ENCODE measurements at places on chromosomes 3 and 15. TPM values are rescaled to one million over a fixed set of nuclear protein-coding genes. Genes with fewer than 3 reads are reported as not detected.

DNA sequence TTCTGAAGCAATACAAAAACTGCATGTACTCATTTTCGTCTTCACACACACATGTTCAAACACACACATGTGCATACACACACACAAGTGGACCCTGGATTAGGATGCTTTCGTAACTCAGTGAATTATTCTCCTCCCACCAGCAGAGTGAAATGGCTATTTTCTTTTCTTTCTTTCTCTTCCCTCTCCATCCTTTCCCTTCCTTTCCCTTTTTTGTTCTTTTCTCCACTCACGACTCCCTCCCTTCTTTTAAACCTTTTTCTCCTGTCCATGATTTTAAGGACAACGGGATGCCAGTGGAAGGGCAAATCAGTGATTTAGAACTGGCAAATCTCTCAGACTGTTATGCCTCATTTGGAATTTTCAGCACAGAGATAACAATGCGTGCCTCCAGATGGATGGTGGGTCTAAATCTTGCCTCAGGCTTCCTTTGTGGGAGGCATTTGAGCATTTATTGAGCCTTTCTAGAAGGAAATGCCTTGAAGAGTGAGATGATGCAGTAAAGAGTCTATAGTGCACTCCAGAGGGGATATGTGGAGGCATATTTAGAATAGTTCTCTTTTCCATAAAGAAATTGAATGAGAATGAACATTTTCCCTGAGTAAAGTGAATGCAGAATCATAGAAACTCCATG is 130.4 kb upstream of the SLC7A14 start:
- H3K4me1 ChIP-seq, result peaks cover 28% of the 10 kb centered on the region
- DNase-seq, result no peak
- H3K27ac ChIP-seq, result no peak overlapping the region
- H3K4me3 ChIP-seq, result no peak overlapping the region
- no peaks in the 10 kb centered on the region for H3K36me3 ChIP-seq

The SUSD5 gene
- 2.3 TPM for total RNA-seq

DNA sequence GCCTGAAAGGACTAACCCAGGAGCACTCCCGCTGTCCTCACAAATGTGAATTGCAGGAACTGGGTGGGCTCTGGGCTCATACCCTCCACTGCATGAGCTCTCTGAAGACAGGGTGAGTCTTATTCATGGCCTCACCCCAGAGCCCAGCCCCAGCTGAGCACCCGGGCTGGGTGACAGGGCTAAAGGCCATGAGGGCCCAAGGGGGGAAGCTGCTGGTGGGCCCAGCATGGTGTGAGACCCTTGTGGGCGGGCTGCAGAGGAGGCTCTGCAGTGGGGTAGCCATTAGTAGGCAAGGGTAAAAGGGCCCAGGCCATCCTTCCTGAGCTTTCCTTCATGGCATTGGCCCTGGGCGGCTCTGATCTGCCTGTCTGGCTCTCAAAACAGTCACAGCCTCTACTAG is 30.3 kb downstream of the SRPRB start:
- H3K4me3 ChIP-seq, result no peak overlapping the region
- no peak for DNase-seq
- no peaks in the 10 kb centered on the region for H3K36me3 ChIP-seq
- no peak overlapping the region for H3K27ac ChIP-seq
- H3K4me1 ChIP-seq, result no peaks in the 10 kb centered on the region

DNA sequence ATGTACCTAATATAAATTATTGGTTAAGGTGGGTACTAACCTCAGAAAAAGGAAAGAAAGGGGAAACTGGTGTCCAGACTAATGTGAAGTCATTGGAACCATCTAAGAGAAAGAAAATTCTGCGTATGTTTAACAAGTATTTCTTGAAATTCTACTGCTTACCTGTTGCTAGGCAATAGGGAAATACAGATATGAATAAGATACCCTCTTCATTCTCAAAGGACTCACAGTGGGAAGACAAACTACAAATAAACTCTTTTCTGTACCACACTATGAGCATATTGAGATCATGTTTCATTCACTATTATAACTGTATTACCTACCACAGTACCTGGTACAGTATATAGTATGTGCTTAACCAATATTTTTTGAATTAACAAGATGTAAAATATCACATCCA is 140.5 kb upstream of the MLF1 start:
- no peak overlapping the region for H3K4me3 ChIP-seq
- H3K27ac ChIP-seq, result no peak overlapping the region
- H3K4me1 ChIP-seq, result no peaks in the 10 kb centered on the region
- no peaks in the 10 kb centered on the region for H3K36me3 ChIP-seq

GRCh38 chr15:29311696-29312095 is 42.1 kb upstream of the NSMCE3 start:
- no peak overlapping the region for H3K27ac ChIP-seq
- no peaks in the 10 kb centered on the region for H3K36me3 ChIP-seq
- H3K4me1 ChIP-seq, result no peaks in the 10 kb centered on the region
- no peak overlapping the region for H3K4me3 ChIP-seq

- H3K4me1 ChIP-seq, result no peaks in the 10 kb centered on the region
- DNase-seq, result peak; percentile 90
- no peaks in the 10 kb centered on the region for H3K27me3 ChIP-seq
These were observed 120.3 kb downstream of the LRRK1 start for GRCh38 chr15:101039461-101039860.

The CHDH gene
- 0.77 TPM for total RNA-seq

- no peaks in the 10 kb centered on the region for H3K4me1 ChIP-seq
- no peak for DNase-seq
- no peaks in the 10 kb centered on the region for H3K27me3 ChIP-seq
- H3K27ac ChIP-seq, result no peak overlapping the region
- H3K4me3 ChIP-seq, result no peak overlapping the region
These were observed 9.0 kb upstream of the UACA start for GRCh38 chr15:70772402-70772801.

The DHX36 gene
- total RNA-seq, result 39.8 TPM

GRCh38 chr3:13135811-13136321 is 62.6 kb upstream of the IQSEC1 start:
- no peaks in the 10 kb centered on the region for H3K27me3 ChIP-seq
- H3K4me3 ChIP-seq, result no peak overlapping the region
- no peak for DNase-seq
- H3K36me3 ChIP-seq, result no peaks in the 10 kb centered on the region
- H3K4me1 ChIP-seq, result no peaks in the 10 kb centered on the region
- H3K27ac ChIP-seq, result no peak overlapping the region

GRCh38 chr3:54427941-54428871 is 305.9 kb downstream of the CACNA2D3 start:
- no peak overlapping the region for H3K4me3 ChIP-seq
- no peaks in the 10 kb centered on the region for H3K36me3 ChIP-seq
- no peaks in the 10 kb centered on the region for H3K27me3 ChIP-seq
- H3K4me1 ChIP-seq, result peaks cover 2% of the 10 kb centered on the region
- peak; percentile 78 for DNase-seq

The UBAP1L gene
- 0.99 TPM for total RNA-seq

DNA sequence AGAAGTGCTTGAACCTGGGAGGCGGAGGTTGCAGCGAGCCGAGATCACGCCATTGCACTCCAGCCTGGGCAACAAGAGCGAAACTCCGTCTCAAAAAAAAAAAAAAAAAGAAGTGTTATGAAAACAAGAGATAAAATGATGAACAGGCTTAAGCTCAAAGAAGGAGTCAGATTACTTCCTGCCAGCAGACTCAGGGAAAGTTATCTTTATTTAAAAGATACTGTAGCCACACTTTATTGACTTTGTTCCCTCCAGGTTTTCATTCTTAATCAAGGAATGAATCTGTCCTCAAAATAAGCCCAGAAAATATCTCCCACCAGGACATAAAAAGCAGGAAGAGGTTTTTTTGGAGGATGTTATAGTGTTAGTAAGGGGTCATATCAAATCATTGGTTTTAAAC is 176.5 kb upstream of the KCNMB2 start:
- DNase-seq, result peak; percentile 9
- no peaks in the 10 kb centered on the region for H3K4me1 ChIP-seq
- H3K27me3 ChIP-seq, result no peaks in the 10 kb centered on the region
- H3K27ac ChIP-seq, result no peak overlapping the region

DNA sequence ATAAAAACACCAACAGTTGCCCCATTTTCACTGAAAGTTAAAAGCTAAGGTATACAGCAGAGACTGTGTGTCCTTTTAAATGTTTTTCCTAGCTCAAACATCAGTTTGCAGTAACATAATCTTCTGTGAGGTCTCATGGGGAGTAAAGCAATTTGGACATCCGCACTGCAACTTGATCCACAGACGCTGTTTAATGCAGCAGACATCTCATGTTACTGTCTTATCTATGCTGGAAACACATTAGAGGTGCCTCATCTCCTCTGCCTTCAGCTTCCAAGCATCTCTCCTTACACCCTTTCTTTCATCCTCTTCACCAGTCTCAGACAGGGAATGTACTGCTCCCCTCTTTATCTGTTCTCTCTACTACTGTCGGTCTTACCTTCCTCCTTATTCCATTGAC is 53.7 kb upstream of the ATP11B start:
- H3K4me3 ChIP-seq, result no peak overlapping the region
- no peaks in the 10 kb centered on the region for H3K4me1 ChIP-seq
- DNase-seq, result peak; percentile 37
- no peak overlapping the region for H3K27ac ChIP-seq
- no peaks in the 10 kb centered on the region for H3K36me3 ChIP-seq

Measured in fibroblast of lung (primary cell).